ENCODE measurements at places on chromosomes 11 and 22.

DNA sequence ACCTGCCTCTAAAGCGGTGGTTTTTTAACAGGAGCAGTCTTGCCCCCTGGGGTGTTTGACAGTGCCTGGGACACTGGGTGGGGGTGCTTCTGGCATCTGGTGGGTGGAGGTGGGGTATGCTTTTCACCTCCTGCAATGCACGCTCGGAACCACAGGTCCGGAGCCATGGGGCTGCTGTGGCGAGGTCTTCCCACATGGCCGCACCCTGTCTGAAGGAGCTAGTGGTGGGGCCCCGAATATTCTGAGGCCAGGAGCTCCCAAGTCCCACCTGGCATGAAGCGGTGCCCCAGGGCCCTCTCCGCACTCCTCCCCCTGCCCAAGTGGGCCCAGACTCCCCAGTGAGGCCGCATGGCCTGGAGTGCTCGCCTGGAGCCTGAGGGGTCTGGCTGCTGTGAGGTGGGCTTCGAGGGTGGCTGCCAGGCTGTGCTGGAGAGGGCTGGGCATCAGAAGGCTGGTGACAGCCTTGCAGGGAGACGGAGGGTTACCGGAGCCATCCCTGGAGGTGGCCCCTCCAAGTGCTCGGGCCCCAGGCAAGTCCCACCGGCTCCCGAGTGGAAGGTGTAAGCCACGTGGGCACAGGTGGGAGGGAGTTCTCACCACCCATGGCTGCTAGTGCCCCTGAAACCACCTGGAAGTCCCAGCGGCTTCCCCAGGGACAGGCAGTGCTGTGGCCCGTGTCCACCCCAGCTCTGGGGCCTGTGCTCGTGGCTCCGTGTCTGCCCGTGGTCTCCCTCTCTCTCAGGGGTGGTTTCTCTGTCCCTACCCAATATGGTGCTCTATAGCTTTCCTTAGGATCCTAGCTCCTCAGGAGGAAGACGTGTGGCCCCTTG lies 15.1 kb downstream of the TBX1 start:
- peaks cover 12% of the 10 kb centered on the region for H3K4me1 ChIP-seq
- no peak for DNase-seq
- H3K36me3 ChIP-seq, result no peaks in the 10 kb centered on the region
- no peak overlapping the region for H3K27ac ChIP-seq
- peaks cover 28% of the 10 kb centered on the region for H3K27me3 ChIP-seq

- DNase-seq, result no peak
- no peak overlapping the region for H3K4me3 ChIP-seq
- no peak overlapping the region for H3K27ac ChIP-seq
- no peaks in the 10 kb centered on the region for H3K4me1 ChIP-seq
These were observed 15.1 kb downstream of the P2RY2 start for GRCh38 chr11:73233211-73233610.

- H3K27me3 ChIP-seq, result peaks cover 36% of the 10 kb centered on the region
- no peaks in the 10 kb centered on the region for H3K36me3 ChIP-seq
- H3K27ac ChIP-seq, result no peak overlapping the region
These were observed 13.0 kb downstream of the TBX1 start for GRCh38 chr22:19773470-19774040.

DNA sequence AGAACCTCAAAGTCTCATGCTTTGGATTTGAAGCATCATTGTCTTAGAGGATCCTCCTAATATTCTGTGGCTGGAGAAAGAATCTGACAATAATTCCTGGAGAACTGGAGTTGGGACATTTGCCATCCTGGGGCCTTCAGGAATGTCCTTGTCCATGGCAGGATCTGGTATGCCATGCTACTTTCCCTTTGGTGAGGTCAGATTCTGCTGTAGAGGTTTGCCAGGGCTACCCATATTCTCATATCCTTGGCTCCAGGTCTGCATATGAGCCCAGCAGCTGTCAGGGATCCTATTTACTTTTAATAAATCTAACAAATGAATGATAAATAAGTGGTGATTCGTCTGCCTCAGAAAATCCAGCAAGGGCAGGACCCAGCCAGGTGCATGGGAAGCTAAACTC lies 35.0 kb downstream of the ARL14EP start:
- no peak for DNase-seq
- no peak overlapping the region for H3K27ac ChIP-seq
- no peaks in the 10 kb centered on the region for H3K36me3 ChIP-seq
- H3K4me3 ChIP-seq, result no peak overlapping the region
- H3K4me1 ChIP-seq, result no peaks in the 10 kb centered on the region

DNA sequence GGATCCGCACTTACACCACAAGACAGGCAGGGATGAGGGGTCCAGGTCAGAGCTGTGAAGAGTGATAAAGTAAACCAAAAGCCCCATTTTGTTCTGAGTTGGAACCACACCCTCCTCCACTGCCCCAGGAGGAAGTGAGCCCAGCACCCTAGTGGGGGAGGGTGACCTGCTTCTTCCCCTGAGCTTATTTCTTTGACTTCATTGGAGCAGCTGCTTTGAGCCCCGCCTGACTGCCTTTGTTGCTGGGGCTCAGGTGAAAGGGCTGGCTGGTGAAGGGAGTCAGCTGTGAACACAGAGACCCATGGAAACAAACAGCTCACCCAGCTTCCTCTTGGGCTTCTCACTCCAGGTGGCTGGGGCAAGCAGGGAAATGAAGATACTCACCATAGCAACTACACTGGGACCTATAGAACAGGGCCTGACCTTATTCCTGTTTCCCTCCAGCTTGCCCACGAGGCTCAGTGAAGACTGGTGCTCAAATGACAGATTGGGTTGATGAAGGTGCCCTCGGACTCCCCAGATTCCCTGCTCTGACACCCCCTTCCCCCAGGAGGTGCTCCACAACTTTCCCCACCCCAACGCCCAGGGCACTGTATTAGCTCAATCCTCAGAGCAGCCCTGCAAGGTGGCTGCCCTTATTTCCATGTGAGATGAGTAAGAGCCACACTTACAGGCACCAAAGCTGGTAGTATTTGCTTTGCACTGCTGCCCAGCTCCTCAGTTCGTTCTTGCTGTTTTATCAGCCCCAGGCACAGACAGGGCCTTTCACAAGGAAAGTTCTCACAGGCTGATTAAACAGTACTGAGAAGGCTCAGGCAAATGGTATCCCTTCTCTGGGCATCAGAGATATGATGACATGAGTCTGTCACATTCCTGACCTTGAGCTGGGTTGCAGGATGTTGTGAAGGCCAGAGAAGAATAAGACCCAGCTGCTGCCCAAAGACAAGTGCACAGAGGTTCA lies 2.4 kb downstream of the UCP2 start:
- DNase-seq, result peak; percentile 90
- H3K27me3 ChIP-seq, result no peaks in the 10 kb centered on the region
- H3K27ac ChIP-seq, result peak overlapping the region; percentile 98
- H3K4me1 ChIP-seq, result peaks cover 61% of the 10 kb centered on the region
- H3K36me3 ChIP-seq, result peaks cover 68% of the 10 kb centered on the region

Measured in activated CD8-positive, alpha-beta T cell treated with anti-CD3 and anti-CD28 coated beads for 36 hours (primary cell).